Effector memory CD8-positive, alpha-beta T cell (primary cell): ENCODE measurements at places on chromosomes 2 and 18.

DNA sequence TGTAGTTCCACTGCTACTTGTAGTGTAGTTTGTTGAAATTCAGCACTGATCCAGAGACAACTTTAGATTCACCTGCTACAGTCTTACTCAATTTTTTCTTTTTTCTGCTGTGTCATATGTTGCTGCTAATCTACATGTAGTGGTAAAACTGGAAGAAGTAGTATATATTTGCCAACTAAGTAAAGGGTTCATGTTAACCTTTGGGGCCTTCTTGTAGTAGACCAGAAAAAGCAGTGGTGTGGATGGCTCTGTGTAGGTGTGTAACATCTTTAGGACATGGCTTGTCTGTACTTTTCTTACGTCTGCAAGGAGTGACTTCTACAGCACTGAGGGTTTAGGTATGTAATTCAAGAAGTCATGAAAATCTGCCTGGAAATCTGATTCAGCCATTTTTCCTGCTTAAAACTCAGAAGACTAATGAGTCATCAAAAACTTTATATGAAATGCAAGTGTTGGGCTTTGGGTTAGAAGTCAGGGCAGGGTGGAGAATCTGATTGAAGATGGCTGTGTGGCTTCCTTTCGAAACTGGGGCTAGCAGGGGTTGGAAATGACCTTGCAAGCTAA lies 8.4 kb downstream of the PTPRM start:
- no peak overlapping the region for H3K27ac ChIP-seq
- H3K4me1 ChIP-seq: peaks cover 6% of the 10 kb centered on the region
- H3K27me3 ChIP-seq: peaks cover 2% of the 10 kb centered on the region
- no peak for DNase-seq

DNA sequence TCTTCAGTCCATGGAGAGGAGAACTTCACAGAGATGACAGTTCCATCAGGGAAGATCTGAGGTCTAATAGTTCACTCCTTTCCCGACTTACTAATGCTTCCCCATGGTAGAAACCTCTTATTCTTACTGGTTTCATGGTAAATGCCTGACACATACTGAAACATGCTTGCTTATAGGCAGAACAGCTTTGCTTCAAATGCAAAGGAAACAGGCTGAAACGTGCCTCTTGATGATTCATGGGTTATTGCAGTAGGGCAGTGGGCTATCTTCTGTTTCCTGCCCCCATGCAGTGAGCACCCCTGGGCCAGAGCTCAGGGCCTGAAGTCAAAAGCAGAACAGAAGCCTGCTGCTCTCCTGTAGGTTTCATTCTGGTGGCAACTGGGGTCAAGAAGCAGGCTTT lies 223.5 kb downstream of the RDH14 start:
- no peaks in the 10 kb centered on the region for H3K27me3 ChIP-seq
- H3K4me3 ChIP-seq: no peak overlapping the region
- no peaks in the 10 kb centered on the region for H3K4me1 ChIP-seq
- H3K27ac ChIP-seq: no peak overlapping the region

GRCh38 chr2:19287324-19287723 lies 71.1 kb downstream of the OSR1 start:
- H3K4me1 ChIP-seq: peaks cover 2% of the 10 kb centered on the region
- DNase-seq: no peak
- H3K4me3 ChIP-seq: no peak overlapping the region
- no peak overlapping the region for H3K27ac ChIP-seq

DNA sequence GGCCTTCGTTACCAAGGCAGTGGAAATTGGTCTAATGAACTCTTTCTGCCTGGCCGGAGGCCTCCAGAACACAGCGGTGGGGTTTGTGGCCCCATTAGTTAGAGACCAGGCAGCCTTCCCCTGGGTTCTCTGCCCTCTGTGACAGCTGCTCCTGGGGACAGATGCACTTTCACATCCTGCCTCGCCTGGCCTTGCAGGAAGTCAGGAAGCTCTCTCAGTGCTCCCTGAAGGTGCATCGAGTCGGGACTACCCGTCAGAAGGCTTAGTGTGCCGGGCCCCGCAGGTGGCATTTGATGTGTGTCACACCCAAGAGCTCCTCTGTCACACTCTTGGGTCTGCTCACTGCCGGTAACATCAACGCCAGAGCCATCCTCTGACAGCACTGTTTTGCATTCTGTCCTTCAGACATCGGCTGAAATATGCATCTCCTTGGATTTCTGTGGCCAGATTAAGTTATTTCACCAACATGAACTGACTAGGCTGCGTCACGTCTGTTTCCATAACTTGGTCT lies 158.3 kb downstream of the LDLRAD4 start:
- H3K27me3 ChIP-seq: no peaks in the 10 kb centered on the region
- no peak for DNase-seq
- peak overlapping the region; percentile 27 for H3K4me3 ChIP-seq
- peaks cover 8% of the 10 kb centered on the region for H3K36me3 ChIP-seq
- H3K4me1 ChIP-seq: peaks cover 14% of the 10 kb centered on the region
- peak overlapping the region; percentile 69 for H3K27ac ChIP-seq

DNA sequence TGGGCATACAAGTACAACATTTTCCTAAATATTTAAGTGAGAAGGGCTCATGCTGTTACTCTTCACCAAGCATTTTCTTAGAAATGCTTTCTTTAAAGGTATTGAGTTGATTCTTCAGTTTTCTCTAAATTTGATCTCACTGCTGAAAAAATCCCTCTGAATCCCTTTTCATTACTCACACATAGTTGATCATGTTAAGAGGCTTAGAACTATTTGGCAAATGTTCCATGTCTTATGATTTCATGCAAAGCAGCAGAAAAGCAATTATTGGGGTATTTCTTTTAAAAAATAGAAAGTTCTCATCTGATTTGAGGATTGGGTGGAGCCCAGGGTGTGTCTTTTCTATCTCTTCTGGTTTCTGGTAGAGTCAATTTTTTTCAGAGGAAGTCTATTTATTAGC lies 1079.8 kb upstream of the ZEB2 start:
- H3K4me1 ChIP-seq: no peaks in the 10 kb centered on the region
- no peak overlapping the region for H3K27ac ChIP-seq
- no peak for DNase-seq
- peaks cover under 1% of the 10 kb centered on the region for H3K27me3 ChIP-seq
- no peaks in the 10 kb centered on the region for H3K36me3 ChIP-seq
